ENCODE measurements at places on chromosomes 12 and 14. TPM values are rescaled to one million over a fixed set of nuclear protein-coding genes. Genes with fewer than 3 reads are reported as not detected.
A peak's percentile ranks its signal among the peaks of the same experiment; 100 is the strongest.

CLEC2A gene
- not detected for total RNA-seq

- peak; percentile 87 for DNase-seq
Measured at GRCh38 chr12:7060353-7060954, at the start of gene C1S. Gene C1S (plus strand): TSS chr12:7060718. CDS start chr12:7061913, 1,195 bp downstream.

GRCh38 chr14:33555710-33556350 is 395.0 kb downstream of the EGLN3 start:
- DNase-seq: no peak

DNA sequence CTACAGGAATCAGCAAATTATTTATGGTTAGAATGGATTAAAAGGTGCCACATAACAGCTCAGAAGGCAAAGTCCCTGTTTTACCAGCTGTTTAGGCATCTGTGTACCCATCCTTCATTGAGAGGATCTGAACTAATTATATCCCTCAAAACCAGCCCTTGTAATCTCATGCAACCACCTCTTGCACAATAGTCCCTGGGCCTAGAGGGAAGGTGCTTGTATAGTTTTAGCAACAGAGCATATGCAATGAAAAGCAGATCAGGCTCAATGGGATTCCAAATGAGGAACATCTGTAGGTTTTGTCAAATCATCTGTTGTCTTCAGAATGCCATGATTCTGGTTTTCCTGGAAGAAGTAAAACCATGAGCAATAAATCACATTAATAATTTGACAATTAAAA is 26.0 kb upstream of the GLIPR1L2 start:
- no peak for DNase-seq

OR8S1 gene
- total RNA-seq: not detected

- no peak for DNase-seq
Measured at GRCh38 chr12:109590566-109590965, 17.0 kb downstream of the MVK start.

- DNase-seq: peak; percentile 98
Measured at GRCh38 chr12:55847603-55848291, 5.0 kb upstream of the MMP19 start.

- DNase-seq: no peak
Measured at GRCh38 chr12:70120970-70121369, 122.3 kb upstream of the CNOT2 start.

- no peak for DNase-seq
Measured at GRCh38 chr14:99936738-99937474, 128.3 kb upstream of the EVL start.

DNA sequence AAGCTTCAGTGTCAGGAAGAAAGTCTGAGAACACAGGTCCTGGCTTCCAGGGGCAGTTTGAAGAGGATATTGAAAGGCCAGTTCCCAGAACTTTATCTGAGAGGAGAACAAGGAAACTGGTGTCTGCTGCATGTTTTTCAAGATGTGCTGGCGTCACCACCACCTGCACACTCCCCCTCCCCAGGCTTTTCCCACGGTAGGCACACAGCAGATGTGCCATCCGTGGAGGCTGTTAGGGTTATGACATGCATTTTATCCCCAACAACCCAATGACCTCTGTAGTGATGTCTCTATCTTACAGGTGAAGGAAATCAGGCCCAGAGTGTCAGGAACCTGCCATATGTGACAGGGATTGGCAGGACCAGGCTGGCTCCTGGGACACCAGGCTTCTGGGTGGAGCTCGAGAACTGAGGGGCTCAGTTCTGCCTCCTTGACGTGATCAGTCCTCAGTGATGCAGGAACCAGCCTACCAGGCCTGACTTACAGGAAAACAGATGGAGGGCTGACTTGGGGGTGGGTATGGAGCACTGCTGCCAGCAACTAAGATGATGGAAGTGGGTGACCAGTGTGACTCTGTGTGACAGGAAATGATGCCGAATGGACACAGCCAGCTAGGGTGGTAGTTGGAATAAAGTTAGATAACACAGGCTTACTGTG is 16.8 kb downstream of the SLC25A47 start:
- no peak for DNase-seq

- no peak for DNase-seq
Measured at GRCh38 chr14:20556500-20557211, 4.2 kb downstream of the RNASE9 start.

ZDHHC22 gene
- not detected for total RNA-seq

DNA sequence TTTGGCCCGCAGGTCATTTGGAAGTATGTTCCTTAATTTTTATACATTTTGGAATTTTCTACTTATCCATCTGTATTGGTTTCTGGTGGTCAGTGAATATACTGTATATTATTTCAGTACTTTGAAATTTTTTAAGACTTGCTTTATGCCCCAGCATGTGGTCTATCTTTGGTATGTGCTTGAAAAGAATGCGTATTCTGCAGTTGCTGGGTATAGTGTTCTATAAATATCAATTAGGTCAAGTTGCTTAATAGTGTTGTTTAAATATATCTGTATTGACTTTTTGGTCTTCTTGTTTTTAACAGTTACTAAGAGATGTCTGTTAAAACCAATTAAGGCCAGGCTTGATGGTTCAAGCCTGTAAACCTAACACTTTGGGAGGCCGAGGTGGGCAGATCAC is 21.7 kb upstream of the SIX1 start:
- DNase-seq: no peak

NUAK1 gene
- 2.8 TPM for total RNA-seq

KCNK13 gene
- total RNA-seq: 0.32 TPM

LIMA1 gene
- 54.1 TPM for total RNA-seq

- no peak for DNase-seq
Measured at GRCh38 chr12:27213830-27214787, 30.0 kb upstream of the STK38L start.

ATP5F1B gene
- total RNA-seq: 293 TPM

DNA sequence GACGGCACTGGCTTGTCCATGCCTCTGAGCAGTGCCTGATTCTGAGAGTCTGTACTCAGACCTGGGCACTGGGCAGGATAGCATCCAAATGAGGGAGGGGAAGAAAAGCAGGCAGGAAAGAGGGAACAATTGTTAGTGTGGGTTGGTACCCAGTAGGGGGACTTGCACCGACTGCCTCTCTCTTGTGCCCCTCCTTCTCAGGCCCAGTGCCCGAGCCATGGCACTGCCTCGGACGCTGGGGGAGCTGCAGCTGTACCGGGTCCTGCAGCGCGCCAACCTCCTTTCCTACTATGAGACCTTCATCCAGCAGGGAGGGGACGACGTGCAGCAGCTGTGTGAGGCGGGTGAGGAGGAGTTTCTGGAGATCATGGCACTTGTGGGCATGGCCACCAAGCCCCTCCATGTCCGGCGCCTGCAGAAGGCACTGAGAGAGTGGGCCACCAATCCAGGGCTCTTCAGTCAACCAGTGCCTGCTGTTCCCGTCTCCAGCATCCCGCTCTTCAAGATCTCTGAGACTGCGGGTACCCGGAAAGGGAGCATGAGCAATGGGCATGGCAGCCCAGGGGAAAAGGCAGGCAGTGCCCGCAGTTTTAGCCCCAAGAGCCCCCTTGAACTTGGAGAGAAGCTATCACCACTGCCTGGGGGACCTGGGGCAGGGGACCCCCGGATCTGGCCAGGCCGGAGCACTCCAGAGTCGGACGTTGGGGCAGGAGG is 2.2 kb downstream of the NAB2 start:
- no peak for DNase-seq

DNA sequence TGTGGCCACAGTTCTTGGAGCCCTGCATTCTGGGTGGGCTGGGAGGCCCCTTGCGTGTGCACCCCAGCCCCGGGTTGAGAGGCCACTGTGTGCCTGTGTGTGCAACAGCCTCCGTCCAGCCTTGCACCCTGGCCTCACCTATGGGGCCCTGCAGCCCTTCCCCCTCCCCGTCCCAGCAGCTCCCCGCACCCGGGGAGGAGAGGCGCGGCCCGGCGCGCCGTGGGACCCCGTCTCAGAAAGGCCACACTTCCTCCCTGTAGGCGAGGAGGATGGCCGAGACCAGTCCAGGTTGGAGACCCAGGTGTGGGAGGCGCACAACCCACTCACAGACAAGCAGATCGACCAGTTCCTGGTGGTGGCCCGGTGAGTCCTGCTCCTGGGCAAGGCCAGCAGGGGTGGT is 16.6 kb upstream of the CRIP2 start:
- DNase-seq: no peak

ING4 gene
- total RNA-seq: 39.9 TPM

- DNase-seq: no peak
Measured at GRCh38 chr14:48788771-48789170, 797.4 kb downstream of the RPS29 start.

EIF2S3B gene
- total RNA-seq: 1.6 TPM

- no peak for DNase-seq
Measured at GRCh38 chr12:122094137-122094734, 15.7 kb downstream of the MLXIP start.

IGF1 gene
- 9.3 TPM for total RNA-seq

DNA sequence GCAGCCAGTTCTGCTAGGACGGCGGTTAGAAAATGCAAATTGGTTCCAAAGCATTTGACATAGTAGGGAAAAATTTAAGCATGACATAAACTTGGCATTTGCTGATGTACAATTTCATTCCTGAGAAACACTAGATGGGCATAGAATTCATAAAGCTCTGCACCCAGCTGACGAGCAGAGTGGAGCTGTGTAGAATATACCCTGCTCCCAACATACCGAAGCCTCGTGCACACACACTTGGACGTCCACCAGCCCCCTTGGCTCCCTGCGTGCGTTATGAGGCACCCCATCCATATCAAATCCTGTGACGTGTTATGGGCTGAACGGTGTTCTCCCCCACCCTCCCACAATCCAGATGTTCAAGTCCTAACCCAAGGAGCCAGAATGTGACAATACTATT is 65.4 kb downstream of the CLMN start:
- DNase-seq: no peak

DNA sequence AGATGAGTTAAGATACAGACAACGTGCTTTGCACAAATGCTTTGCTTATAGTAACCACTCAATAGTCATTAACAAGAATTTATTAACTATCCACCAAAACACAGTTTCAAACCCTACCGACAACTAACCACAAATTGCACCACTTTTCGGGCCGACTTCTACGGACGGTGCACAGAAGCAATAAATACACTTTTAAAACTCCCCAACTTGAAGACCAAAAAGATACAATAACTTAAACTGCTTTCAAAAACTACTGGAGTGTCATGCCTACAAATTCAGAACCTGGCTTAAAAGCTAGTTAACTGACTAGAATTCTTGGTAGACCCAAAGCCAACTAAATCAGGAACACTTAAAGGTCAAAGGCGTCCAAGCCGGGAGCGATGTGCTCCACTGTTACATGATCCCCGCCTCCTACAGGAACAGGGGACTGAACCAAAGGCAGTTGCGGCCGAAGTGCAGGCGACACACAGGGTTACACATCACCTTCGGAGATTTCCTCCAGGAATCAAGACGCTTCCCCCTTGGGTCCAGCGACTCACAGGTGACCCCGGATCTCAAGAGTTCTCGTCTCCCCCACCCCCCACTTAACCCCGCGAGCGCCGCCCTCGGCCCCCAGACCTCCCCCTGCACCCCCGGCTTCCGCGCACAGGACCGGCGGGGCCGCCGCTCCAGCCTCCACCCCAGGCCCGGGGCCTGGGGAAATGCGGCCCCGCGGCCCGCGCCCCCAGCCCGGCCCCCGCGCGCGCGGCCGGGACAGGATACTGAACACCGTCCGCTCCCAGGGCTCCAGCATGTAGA is 507 bp downstream of the SPTSSA start:
- peak; percentile 42 for DNase-seq

- no peak for DNase-seq
Measured at GRCh38 chr12:45712319-45712718, 17.2 kb upstream of the ARID2 start.

- DNase-seq: no peak
Measured at GRCh38 chr14:74077401-74077800, 6.9 kb downstream of the ALDH6A1 start.

- no peak for DNase-seq
Measured at GRCh38 chr12:29634057-29634456, 136.6 kb upstream of the OVCH1 start.

CLECL1 gene
- total RNA-seq: 0.60 TPM

DNA sequence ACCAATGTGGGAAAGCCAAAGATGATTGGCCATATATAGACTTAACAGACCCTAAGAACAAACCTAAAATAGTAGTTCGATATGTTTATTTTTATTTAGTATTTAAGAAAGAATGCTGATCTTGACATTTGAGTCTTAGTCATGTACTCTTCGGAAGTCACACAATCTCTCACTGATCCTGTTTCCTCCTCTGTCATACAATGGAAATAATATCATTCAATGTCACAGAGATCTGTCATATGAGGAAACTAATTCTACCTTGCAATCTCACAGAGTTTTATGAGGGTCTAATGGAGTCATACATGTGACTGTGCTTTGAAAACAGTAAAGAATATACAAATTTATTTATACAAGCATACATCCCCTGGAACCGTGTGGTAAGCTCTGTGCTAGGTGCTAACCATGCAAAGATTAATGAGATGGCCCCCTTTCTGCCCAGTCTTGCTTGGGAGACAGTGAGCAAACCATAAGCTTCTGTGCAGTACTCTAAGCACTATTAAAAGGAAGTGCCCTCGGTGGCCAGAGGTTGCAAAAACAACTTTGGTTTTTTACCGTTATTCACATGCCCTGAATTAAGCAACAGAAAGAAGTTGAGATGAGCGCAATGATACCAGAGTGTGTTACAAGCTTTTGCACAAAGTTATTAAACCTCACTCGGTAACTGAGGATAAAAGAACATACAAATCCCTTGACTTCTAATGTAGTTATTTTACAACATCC is 1.7 kb upstream of the LIN7A start:
- DNase-seq: no peak

DNA sequence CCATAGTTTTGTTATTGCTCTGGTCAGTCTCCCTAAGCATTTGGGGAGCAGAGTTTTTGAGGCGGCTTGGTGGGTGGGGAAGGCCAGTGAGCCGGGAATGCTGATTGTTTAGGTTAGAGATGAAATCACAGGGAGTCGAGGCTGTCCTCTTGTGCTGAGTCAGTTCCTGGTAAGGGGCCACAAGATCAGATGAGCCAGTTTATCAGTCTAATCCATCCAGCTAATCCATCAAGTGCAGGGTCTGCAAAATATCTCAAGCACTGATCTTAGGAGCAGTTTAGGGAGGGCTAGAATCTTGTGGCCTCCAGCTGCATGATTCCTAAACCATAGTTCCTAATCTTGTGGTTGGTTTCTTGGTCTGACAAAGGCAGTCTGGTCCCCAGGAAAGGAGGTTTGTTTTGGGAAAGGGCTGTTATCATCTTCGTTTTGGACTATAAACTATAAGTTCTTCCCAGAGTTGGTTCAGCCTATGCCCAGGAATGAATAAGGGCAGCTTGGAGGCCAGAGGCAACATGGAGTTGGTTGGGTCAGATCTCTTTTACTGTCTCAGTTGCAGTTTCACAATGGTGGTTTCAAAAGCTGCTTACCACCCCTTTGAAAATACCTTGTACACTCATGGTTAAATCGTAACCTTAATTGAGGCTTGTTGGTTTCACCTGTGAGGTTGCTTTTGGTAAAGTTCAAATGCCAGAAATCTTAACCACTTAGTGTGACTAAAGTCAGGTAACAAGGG is 33.6 kb upstream of the HIGD1C start:
- no peak for DNase-seq

DNA sequence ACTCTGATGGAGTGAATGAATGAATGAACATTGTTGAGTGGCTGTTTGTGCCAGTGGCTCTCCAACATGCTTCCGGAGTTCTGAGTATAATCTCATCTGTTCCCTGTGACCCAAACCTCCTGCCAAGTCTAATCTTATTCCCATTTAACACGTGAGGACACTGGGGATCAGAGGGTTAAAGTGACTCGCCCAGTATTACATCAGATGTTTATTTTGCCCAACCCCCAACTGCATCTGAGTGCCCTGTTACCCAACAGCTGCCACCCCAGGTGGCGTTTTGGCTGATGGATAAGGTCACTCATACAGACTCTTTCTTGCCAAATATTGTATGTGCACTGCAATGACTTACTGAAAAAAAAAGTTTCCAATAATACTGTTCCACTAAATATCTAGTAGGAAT is 210.9 kb downstream of the EXOC5 start:
- no peak for DNase-seq

GRCh38 chr12:16297521-16297920 is 20.0 kb upstream of the SLC15A5 start:
- no peak for DNase-seq

All from ovary (tissue), 10 donors.